GM10248 (cell line): ENCODE measurements at places on chromosomes 6 and 20.

DNA sequence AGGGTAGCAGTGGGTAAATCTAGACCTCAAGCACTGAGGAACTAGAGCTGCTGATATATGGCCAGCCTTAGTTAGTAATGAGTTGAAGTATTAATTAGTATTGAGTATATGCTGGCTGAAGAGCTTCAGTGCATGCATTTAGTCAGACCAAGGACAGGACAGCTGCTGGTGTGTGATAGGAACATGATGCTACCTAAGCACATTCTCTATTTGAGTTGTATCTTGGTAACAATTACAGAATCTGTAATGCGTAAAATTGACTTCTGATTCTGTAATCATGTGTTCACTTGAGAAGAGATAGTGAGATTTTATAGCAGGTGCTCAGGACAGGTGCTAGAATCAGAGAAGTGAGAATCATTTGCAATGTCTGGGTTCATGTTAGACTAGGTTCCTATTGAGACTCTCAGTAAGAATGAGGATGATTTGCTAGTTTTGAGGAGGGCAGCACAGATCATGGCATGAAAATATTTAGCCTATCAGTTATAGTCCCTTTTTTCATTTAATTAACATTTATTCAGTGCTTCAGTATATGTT lies 369.4 kb upstream of the HS3ST5 start:
- no peak for DNase-seq

DNA sequence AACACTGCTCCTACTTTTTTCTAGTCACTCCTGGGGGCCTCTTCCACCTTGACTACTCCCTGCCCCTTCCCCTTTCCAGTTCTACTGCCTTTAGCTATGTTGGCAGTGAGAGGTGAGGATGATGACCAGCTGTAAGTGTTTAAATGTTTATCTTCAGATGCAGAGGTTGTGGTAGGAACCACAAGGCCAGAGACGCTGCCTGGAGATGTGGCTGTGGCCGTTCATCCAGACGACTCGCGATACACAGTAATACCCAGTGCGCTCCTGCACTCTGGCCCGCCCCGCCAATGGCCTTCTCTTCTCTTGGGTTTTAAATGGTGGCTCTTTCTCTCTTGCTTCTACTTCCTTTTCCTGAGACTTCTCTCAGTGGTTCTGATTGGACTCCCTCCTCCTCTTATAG lies 4.6 kb downstream of the VARS2 start:
- DNase-seq = no peak

- DNase-seq = no peak
Observed at GRCh38 chr6:112936504-112936903, 589.4 kb downstream of the RFPL4B start.

- DNase-seq = no peak
Observed at GRCh38 chr6:14738497-14738896, 507.4 kb upstream of the JARID2 start.

DNA sequence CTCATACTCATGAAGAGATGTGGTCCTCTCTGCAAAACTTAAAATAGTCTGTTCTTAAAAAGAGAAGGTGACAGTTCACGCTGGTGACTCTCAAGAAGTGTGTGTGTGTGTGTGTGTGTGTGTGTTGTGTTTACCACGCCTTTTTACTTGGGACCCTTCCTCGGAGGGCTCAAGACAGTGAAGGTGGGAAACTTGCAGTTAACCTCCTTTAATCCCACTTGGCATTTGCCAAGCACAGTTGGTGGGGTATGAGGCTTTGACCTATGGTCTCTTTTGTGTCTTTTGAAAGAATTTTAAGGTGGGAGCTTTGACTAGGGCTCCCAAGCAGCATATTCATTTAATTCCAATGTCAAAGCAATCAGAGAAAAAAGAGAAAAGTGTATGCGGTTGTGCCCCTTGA lies 395.8 kb downstream of the TFAP2B start:
- DNase-seq = no peak

GRCh38 chr20:60249436-60249835 lies 291.2 kb downstream of the CDH26 start:
- DNase-seq = no peak

DNA sequence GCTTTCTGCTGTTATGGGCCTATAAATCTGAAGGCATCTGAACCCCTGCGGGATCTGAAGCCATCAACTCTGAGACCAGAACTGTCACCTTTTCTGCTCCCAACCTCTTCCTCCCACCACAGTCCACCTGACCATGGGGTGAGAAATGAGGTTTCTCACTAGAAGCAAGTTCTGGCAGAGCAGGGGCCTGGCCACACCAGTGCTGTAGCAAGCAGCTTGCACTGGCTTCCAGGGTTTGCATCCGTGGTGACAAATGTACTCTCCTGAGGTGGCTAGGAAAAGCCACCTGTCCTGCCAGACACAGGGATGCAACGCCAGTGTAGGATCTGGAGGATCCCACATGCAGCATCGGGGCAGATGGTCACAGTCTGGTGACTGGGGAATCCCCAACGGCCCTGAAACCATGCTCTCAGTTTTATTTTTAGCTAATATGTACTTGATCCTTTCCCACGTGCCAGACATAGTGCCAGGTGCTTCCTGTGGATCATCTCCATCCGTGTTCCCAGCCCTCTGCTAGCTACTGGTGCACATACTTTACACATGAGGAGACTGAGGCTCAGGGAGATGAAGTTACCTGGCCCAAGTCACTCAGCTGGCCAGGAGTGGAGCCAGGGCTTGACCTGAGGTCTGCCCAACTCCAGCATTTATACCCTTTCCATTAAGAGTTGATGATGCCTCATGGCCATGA lies 122.1 kb upstream of the SPACA1 start:
- DNase-seq = peak; percentile 63

- DNase-seq = no peak
Observed at GRCh38 chr6:6235786-6236185, 84.7 kb downstream of the F13A1 start.

DNA sequence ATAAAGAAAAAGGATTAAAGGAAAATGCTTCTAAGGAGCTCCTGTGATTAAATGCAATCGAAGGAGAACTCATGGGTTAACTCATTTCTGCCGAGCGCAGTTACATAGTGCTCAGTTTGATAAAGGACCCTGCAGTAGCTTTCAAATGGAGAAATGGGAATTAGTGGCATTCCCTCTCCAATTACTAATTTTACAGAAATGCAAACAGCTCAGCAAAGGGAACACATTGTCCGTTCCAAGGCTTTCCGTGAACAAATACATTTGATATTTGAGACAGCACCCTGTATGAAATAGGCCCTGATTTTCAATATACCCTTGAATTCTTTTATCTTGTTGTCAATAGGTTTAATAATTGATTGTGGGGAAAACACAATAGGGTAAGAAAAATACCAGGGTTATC lies 375.9 kb upstream of the TSHZ2 start:
- DNase-seq = no peak

- DNase-seq = no peak
Observed at GRCh38 chr20:50605136-50605535, 86.2 kb downstream of the RIPOR3 start.

DNA sequence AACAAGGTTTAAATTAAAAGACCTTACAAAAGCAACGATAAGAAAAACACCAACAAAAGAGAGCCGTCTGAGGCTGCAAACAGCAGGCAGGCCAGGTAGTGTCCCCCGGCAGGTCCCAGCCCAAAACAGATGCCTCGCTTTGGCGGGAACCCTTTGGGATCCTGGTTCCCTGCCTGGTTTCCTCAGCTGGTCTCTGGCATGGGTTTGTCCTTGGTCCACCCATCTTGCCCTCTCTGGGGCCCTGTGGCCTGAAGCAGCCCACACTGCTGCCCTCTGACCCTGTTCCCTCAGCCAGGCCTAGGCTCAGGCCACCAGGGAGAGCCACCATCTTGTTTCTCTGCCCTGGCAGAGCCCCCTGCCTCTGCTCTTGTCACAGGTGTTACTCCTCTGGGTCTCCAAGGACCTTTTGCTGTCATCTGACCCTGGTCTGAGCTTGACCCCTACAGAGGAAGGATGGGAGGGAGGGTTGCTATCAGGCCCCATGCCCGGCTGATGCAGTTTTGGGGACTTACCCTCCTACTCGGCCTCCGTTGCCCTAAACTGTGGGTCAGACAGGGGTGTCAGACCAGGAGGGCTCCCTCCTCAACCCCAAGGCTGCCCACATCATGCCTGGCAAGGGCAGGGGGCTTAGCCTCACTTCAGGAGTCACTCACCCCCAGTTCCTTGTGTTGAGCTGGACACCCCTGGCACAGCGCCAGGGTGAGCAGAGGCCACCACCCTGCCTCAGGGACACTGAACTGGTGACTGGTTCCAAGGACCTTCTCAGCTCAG lies 30.6 kb upstream of the GRM4 start:
- no peak for DNase-seq

DNA sequence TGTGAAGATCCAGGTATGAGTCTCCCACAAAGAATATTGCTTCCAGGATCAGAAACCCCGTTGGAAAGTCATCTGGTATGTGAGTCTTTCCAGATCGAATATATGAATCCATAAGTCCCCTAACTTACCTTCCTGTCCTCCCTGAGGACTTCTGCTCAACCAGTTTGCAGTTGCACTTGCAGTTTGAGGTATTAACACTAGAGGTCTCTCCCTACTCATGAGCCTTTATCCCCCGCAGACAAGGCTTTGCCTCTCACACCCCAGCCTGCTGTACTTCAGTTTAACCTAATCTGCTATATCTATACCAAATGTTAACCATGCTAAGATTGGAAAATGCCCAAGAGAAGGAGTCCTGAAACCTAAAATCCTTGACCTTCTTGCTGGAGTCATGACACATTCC lies 135.3 kb upstream of the DEFB112 start:
- no peak for DNase-seq

GRCh38 chr6:145743332-145743731 lies 8.0 kb upstream of the EPM2A start:
- no peak for DNase-seq

DNA sequence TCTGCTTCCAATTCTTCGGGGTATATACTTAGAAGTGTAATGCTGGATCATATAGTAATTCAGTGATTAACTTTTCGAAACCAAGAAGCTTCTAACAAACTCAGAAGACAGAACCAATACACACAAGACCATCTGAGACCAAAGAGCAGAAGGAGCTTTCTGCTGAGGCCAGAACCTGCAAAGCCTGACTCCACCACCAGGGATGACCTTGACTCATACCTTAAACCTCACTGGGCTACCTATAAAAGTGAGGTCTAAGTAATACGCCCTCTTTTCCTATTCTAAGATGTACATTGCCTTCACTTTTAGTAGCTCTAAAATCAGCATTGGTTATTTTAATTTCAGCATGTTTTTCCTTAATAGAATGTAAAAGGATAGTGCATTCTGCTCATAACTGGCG lies 84.8 kb downstream of the FOXF2 start:
- DNase-seq = no peak

GRCh38 chr6:41153451-41153850 lies 696 bp downstream of the TREML1 start:
- no peak for DNase-seq

GRCh38 chr6:165245287-165245686 lies 64.1 kb downstream of the C6orf118 start:
- no peak for DNase-seq

GRCh38 chr6:84528201-84528600 lies 236.2 kb downstream of the TBX18 start:
- no peak for DNase-seq

DNA sequence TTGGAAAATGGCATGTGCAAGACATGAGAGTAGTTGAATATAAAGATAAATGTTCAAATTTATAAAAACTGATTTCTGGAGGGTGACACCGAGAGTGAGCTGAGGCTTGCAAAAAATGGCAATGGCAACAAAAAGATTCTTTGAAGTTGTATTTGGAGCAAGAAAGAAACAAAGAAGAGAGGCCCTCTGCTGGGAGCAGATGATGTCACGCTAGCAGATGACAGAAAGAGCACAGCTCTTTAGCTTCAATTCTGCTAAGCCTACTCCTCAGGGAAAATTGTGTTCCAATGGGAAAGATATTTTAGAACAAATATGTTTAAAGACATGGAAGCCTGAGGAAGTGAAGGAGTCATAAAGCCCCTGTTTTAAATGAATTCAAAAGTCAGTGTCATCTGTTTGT lies 125.3 kb upstream of the NOX3 start:
- no peak for DNase-seq

- no peak for DNase-seq
Observed at GRCh38 chr20:47792021-47792618, 6.8 kb upstream of the SULF2 start.

DNA sequence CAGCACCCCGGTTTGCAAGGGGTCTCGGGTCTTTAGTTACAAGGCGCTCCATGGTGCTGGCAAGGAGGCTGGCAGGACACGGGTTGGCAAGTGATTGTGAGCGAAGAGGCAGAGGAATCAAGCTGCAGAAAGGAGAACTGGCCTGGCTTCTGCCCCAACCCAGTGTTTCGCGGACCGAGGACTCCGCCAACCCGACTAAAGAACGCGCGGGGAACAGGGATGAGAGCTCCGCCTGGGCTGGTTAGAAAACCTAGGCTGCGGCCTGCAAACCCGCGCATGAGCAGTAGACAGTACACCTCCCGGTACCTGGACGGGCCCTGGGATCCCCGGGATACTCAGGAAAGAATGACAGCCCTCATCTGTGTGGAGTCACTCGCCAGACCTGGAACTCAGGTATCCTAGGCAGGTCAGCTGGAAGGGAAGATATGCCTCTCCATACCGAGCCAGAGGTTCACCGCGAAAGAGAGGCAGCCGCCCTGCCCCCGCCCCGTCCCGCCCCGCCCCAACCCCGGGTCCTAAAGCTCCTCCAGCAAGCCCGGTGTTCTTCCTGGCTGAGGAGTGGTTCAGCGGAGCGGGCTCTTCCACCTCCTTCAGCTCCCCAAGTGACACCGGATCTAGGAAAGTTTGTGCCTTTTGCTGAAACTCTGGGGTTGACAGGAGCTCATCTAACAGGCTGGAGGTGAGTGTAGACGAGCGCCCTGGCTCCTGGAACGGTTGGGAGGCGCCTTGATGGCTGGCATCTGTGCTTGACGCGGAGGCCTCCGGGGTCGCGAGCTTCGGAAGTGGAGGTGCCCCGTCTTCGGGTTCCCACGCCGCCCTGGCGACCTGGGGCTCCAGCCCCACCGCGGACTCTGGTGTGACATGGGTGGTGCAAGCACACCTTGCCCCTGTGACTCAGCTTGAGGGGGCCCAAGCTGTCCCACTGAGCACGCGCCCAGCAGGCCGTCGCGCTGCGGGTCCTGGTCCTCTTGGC lies 1847.3 kb upstream of the DEFB115 start:
- DNase-seq = peak; percentile 14

DNA sequence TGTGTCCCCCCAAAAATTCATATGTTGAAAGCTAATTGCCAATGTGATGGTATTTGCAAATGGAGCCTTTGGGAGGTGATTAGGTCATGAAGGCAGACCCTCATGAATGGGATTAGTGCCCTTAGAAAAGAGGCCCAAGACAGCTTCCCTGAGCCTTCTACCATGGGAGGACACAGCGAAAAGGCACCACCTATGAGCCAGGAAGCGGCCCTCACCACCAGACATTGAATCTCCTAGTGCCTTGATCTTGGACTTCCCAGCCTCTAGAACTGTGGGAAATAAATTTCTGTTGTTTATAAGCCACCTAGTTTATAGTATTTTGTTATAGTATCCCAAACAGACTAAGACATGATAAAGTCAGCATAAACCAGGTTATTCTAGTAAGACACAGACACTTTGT lies 18.9 kb downstream of the EDN1 start:
- no peak for DNase-seq
